Left ventricle myocardium superior (tissue), 1 donor: ENCODE measurements at places on chromosomes 6 and 20.

DNA sequence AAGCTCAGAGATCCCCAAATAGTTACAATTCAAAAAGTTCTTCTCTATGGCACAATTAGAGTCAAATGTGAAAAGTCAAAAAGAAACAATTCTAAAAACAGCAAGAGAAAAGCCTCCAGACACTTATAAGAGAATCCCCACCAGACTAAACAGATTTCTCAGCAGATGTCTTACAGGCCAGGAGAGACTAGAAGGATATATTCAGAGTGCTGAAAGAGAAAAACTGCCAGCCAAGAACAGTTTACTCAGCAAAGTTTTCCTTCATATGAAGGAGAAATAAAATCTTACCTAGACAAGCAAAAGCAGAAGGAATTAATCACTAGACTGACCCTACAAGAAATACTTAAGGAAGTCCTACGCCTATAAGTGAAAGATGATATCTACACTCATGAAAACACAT is 176.1 kb upstream of the OPRM1 start:
- DNase-seq = no peak

DNA sequence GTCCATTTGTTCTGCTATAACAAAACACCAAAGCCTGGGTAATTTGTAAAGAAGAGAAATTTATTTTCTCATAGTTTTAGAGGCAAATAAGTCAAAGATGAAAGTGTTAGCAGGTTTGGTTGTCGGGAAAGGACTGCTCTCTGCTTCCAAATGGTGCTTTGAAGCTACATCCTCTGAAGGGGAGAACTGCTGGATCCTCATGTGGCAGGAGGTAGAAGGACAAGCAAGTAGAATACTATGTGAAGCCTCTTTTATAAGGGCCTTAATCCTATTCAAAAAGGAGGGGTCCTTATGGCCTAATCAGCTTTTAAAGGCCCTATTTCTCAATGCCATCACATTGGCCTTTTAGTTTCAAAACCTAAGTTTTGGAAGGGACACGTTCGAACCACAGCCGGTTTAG is 826.0 kb upstream of the EPHA7 start:
- no peak for DNase-seq

GRCh38 chr6:62162858-62163257 is 123.2 kb downstream of the KHDRBS2 start:
- no peak for DNase-seq

DNA sequence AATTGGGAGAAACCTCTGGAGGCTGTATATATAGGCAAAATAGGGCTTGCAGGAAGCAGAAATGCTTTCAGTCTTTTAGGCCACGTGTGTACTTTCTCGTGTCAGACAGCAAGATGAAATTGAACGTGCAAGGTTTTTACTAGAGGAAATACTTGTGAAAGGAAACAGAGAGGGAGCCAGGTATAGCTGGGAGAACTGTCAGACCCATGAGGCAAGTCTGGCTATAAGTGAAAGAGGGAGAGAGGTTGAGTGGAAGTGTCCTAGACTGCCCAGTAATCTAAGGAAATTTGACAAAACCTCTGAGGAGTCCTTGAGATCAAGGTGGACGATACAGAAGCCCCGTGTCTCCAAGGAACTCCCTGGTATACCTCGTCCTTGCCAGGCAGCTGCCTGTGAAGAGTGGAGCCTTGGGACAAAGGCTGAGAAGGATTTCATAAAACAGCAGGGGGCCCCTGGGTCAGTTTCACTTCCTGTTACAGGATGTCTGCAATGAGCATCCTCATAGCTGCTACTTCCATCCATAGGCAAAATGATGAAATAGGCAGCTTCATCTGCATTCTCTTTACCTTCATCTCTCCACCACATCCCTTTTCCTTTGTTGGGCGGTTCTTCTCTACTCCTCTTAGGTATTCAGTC is 114.4 kb upstream of the MAP3K7 start:
- DNase-seq = no peak

DNA sequence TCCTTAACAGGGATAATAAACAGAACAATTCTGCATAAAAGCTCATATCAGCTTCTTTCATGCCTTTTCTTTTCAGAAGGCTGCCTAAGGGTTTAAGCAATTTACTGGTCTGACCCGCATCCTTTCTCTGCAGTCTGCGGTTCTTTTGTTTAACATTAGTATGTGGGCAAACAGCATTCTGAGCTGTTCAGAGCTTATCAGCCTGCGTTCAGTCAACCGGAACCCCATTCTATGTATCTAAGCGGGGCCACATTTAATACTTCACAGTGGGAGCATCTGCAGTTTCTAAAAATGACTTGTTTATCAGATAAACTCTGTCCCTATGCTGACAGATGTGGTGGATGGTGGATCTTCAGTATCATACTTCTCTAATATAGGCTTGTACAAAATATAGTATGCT is 758.9 kb upstream of the MMS22L start:
- DNase-seq = no peak
